Endothelial cell (in vitro differentiated cells): ENCODE measurements at places on chromosomes 7 and 10.

GRCh38 chr10:113983552-113983951 lies 60.1 kb upstream of the ADRB1 start:
- no peak for DNase-seq

DNA sequence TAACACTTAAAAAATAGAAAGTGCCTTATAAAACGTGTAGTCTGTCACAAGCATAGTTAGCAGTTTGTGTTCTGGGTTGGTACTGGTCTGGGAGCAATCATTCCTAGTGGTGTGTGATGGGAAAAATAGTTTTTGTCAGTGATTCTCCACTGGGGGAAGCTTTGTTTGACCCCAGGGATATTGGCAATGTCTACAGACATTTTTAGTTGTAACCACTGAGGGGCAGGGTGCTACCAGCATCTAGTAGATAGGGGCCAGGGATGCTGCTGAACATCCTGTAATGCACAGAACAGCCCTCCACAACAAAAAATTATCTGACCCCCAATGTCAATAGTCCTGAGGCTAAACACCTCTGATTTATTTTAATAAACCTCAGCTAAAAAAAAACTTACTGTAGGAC lies 51.6 kb upstream of the CREB5 start:
- DNase-seq = no peak

GRCh38 chr7:82745117-82745516 lies 301.5 kb upstream of the CACNA2D1 start:
- no peak for DNase-seq

GRCh38 chr10:86337121-86337601 lies 29.4 kb downstream of the GRID1 start:
- no peak for DNase-seq

GRCh38 chr10:101287997-101288635 lies 58.9 kb upstream of the LBX1 start:
- DNase-seq = peak; percentile 72

DNA sequence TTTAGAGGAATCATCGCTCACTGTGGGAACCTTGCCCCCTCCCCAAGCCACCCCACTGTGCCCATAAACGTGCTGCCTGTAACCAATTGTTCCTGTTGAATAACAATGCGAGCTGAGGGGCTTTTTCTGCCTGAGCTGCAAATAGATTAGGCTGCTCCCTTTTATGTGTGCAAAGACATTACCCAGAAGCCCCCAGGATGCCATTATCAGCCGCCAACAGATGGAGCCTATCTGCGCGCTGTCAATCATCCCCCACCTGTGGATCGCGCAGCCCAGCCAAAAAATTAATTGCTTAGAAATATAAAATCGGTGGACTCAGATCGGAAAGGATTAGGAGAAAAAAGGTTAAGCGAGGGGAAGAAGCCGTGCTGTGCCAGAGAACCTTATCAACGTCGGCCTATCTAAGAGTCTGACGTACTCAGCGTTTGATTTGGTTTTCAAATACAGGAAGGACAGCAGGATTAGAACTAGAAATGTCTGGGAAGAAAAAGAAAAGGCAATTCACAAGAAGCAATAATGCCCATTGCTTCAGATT lies 167.3 kb upstream of the MYO3A start:
- DNase-seq = peak; percentile 5
